ENCODE measurements at places on chromosomes 16 and 17. TPM values are rescaled to one million over a fixed set of nuclear protein-coding genes. Genes with fewer than 3 reads are reported as not detected.

The DNAI2 gene
- total RNA-seq = 0.37 TPM

The WNT3 gene
- not detected for total RNA-seq

The IL32 gene
- 992 TPM for total RNA-seq

The CPHXL gene
- total RNA-seq = not detected

The SLFN11 gene
- total RNA-seq = 39.5 TPM

The KRT23 gene
- not detected for total RNA-seq

The CRYBA1 gene
- not detected for total RNA-seq

The TBC1D3C gene
- not detected for total RNA-seq

The OR1F1 gene
- not detected for total RNA-seq

The ZNF688 gene
- 10.8 TPM for total RNA-seq

The KDM6B gene
- total RNA-seq = 89.7 TPM

The MEOX1 gene
- 1.2 TPM for total RNA-seq

DNA sequence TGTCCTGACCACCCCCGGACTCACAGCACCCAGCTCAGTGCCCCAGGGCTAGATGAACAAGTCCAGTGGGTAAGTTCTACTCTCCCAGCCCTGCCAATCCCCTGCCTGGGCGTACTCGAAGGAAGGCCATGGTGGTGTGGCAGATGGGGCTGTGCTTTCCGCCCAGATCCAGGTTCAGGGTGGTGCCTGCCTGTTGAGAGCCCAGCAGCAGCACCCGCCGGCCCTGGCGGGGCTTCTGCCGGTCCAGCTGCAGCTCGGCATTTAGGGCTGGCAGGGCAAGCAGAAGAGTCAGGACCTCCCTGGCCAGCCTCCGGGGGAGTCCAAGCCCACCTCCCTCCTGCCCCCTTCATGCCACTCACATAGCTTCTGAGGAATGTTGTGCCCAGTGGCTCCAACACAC is 9.6 kb downstream of the ITGA2B start:
- H3K27me3 ChIP-seq = no peaks in the 10 kb centered on the region
- no peak overlapping the region for H3K27ac ChIP-seq
- DNase-seq = no peak

GRCh38 chr17:79743614-79744013 is 12.9 kb downstream of the ENPP7 start:
- H3K4me1 ChIP-seq = peaks cover 23% of the 10 kb centered on the region
- H3K27ac ChIP-seq = no peak overlapping the region
- H3K36me3 ChIP-seq = no peaks in the 10 kb centered on the region
- H3K27me3 ChIP-seq = peaks cover 27% of the 10 kb centered on the region

- peaks cover 10% of the 10 kb centered on the region for H3K4me1 ChIP-seq
- no peak overlapping the region for H3K4me3 ChIP-seq
- no peak overlapping the region for H3K27ac ChIP-seq
- H3K27me3 ChIP-seq = no peaks in the 10 kb centered on the region
These were observed 11.1 kb upstream of the TFAP4 start for GRCh38 chr16:4283939-4284338.

GRCh38 chr17:57432507-57433277 is 176.4 kb downstream of the MSI2 start:
- no peak overlapping the region for H3K27ac ChIP-seq
- no peaks in the 10 kb centered on the region for H3K4me1 ChIP-seq

- H3K36me3 ChIP-seq = peaks cover 40% of the 10 kb centered on the region
- no peak for DNase-seq
- no peaks in the 10 kb centered on the region for H3K27me3 ChIP-seq
- H3K27ac ChIP-seq = no peak overlapping the region
These were observed 16.2 kb upstream of the MRC2 start for GRCh38 chr17:62611292-62611691.

- H3K27me3 ChIP-seq = no peaks in the 10 kb centered on the region
- H3K4me3 ChIP-seq = no peak overlapping the region
These were observed 50.0 kb downstream of the MRTFB start for GRCh38 chr16:14121142-14121541.

DNA sequence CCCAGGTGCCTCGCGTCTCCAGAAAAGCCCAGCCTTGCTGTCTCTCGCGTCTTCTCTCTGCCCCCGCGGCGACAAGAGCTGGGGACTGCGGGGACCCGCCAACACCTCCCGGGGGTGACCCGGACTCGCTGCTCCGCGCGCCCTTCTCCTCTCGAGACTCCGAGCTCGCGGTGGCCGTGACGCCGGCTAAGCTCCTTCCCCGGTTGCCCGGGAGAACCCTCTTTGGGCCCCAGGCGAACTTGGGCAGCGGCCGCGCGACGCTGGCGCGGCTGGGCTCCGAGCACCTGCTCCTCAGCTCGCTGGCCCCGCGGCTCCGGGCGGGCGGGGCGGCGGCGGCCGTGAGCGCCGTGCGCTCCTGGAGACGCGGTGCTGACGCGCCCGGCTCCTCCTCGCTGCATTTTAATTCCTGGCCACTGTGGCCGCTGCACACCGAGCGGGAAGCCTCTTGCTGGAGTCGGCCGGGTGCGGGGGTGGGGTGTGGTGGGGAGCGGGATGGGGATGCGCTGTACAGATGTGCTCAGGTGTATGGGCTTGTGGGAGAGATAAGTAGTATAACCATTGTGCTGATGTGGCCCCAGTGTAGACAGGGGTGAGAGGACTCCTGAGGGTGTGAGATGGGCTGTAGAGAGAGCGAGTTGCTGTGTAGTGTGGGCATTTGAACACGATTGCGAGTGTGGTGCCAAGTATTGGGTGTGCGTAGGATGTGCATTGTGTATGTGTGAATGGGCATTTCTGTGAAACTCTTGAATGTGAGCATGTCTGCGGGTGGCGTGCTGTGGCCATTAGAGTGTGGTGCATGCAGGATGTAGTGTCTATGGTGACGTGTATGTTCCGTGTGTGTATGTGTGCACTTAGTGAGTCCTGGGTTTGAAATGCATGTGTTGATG is at the start of gene ASIC2:
ASIC2 (minus strand) TSS at position 315 of the 887 bp plus-strand sequence.
- H3K4me3 ChIP-seq = no peak within 1 kb of the TSS
- no peaks in the 10 kb centered on the region for H3K36me3 ChIP-seq
- peaks cover 7% of the 10 kb centered on the region for H3K27me3 ChIP-seq
- no peak within 1 kb of the TSS for H3K27ac ChIP-seq

GRCh38 chr16:48829336-48830310 is 219.6 kb upstream of the N4BP1 start:
- no peak overlapping the region for H3K27ac ChIP-seq
- no peak for DNase-seq
- no peaks in the 10 kb centered on the region for H3K36me3 ChIP-seq
- no peaks in the 10 kb centered on the region for H3K27me3 ChIP-seq

- H3K4me1 ChIP-seq = peaks cover 48% of the 10 kb centered on the region
- DNase-seq = no peak
These were observed 5.0 kb downstream of the SMARCD2 start for GRCh38 chr17:63837480-63837879.

GRCh38 chr17:66793814-66794213 is 41.1 kb upstream of the CACNG5 start:
- H3K27me3 ChIP-seq = no peaks in the 10 kb centered on the region
- peaks cover 25% of the 10 kb centered on the region for H3K36me3 ChIP-seq
- no peak overlapping the region for H3K4me3 ChIP-seq
- H3K27ac ChIP-seq = no peak overlapping the region
- H3K4me1 ChIP-seq = no peaks in the 10 kb centered on the region

GRCh38 chr16:3020247-3020603 is at the start of gene TNFRSF12A:
Gene TNFRSF12A, plus strand, starts transcription at chr16:3020368. Its CDS starts 30 bp downstream, at chr16:3020398.
- H3K27me3 ChIP-seq = no peaks in the 10 kb centered on the region
- H3K4me3 ChIP-seq = peak within 1 kb of the TSS; percentile 70
- H3K4me1 ChIP-seq = peaks cover 47% of the 10 kb centered on the region
- DNase-seq = peak; percentile 66
- no peaks in the 10 kb centered on the region for H3K36me3 ChIP-seq

DNA sequence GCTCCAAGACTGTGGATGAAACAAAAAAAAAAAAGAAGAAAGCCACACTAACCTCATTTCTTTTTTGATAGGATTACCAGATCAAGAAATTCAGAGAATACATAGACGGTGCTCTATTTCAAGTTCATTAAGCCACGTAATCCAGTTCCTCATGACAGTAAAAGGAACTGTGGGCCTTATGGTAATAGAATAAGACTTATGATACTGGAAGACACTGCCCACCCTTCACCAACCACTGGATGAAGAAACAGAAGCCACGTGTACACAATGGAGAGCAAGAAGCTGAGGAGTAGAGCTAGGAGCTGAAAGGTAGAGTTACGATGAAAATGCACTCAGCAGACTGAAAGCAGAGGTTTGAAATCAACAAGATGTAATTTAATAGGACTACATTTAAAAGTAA is 11.2 kb downstream of the NCBP3 start:
- no peak overlapping the region for H3K4me3 ChIP-seq
- peaks cover 15% of the 10 kb centered on the region for H3K36me3 ChIP-seq
- no peak for DNase-seq
- no peaks in the 10 kb centered on the region for H3K4me1 ChIP-seq
- H3K27me3 ChIP-seq = no peaks in the 10 kb centered on the region

DNA sequence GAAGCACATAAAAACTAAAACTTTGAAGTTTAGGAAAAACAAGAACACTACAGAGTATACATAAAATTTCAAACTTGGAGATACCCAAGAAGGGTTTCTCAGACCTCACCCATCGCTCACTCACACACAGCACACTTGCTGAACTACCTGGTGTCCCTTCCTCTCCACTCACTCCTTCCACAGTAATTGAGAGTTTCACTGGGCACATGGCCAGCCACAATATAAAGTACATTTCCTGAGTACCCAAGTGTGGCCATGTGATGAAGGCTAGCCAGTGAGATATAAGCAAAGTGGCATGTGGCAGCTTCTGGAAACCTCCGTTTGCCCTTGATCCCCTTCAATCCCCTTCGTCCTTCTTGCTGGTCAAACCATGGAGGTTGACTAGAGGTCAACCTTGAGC is 11.9 kb downstream of the TOX3 start:
- H3K27me3 ChIP-seq = no peaks in the 10 kb centered on the region
- no peak overlapping the region for H3K27ac ChIP-seq
- no peaks in the 10 kb centered on the region for H3K4me1 ChIP-seq
- no peak overlapping the region for H3K4me3 ChIP-seq
- no peak for DNase-seq

GRCh38 chr17:38894276-38894675 is 24.4 kb downstream of the LASP1 start:
- no peak overlapping the region for H3K4me3 ChIP-seq
- peaks cover 90% of the 10 kb centered on the region for H3K4me1 ChIP-seq
- H3K36me3 ChIP-seq = peaks cover 17% of the 10 kb centered on the region
- peak overlapping the region; percentile 27 for H3K27ac ChIP-seq
- no peaks in the 10 kb centered on the region for H3K27me3 ChIP-seq

DNA sequence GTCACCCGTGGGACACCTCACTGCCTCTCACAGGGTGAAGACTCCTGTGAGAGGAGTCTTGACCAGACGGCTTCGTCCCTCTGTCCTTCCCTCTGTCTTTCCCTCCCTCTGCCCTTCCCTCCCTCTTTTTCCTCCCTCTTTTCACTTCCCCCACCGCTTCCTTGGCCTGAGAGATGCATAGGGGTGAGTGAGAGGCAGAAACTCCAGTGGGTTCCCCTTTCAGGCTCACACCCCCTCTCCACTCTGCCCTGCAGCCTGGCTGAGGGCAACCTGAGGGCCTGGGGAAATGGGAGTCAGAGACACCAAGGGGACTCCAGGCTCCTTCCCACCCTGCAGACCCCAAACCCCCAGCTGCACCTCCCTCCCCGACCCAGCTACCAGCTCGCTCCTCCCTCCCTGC is 14.6 kb upstream of the KRT17 start:
- no peak for DNase-seq
- H3K27me3 ChIP-seq = no peaks in the 10 kb centered on the region
- no peak overlapping the region for H3K4me3 ChIP-seq
- H3K27ac ChIP-seq = no peak overlapping the region
- no peaks in the 10 kb centered on the region for H3K36me3 ChIP-seq
- H3K4me1 ChIP-seq = no peaks in the 10 kb centered on the region

Measured in CD8-positive, alpha-beta memory T cell (primary cell).